Nucleus accumbens (tissue), 56 donors: ENCODE measurements at places on chromosomes 12 and 14.

DNA sequence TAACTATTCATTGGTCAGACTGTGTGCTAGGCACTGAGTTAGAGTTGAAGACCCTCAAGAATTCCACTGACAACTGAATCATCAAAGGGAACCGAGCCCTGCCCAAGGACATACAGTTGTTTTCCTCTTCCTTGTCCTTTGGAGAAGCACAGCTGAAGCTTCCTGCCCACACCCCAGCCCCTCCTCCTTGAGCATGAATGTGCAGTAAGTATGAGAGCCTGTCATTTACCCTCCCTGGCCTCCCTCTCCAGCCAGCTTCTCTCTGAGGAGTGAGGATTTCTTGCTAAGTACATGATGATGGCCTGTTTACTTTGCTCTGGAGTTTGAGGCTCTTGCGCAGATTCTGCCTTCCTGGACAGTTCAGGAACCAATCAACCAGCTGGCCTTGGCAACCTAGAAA is 235.2 kb downstream of the CACNA1C start:
- DNase-seq: no peak

DNA sequence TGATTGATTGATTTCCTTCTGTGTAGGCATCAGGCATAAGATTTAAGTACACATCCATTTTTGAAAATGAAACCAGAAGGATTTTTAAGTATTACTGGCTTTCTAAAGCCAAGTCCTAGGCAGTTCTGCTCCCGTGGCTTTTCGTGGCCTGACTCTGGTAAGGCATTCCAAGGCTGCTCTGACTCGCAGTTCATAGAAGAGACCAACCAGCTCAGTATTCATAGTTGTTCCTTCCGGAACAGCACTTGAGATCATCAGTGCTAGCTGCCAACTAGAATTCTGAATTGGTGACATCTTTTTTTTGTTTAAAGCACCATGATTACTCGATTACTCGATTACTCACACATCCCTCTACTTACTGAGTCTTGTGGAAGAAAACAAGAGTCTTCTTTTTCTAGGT is 25.9 kb downstream of the SUDS3 start:
- no peak for DNase-seq

DNA sequence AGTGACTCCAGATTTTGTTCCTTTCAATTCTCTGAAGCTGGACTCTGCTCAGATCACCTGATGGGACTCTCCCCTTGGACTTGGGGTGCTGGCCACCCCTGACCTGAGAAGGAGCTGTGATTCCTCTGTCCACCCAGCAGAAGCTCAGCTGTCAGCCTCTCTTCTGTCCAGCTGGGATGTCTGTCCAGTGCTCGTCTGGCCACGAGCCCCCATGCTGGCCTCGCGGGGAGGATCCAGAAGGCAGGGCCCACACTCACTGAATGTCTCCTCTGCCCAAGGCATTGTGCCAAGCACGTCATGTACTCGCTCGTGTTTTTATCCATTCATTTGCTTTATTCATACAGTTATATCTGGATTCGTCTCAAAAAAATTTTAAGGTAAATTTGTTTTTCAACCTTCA is 14.2 kb upstream of the SLC24A4 start:
- DNase-seq: no peak

DNA sequence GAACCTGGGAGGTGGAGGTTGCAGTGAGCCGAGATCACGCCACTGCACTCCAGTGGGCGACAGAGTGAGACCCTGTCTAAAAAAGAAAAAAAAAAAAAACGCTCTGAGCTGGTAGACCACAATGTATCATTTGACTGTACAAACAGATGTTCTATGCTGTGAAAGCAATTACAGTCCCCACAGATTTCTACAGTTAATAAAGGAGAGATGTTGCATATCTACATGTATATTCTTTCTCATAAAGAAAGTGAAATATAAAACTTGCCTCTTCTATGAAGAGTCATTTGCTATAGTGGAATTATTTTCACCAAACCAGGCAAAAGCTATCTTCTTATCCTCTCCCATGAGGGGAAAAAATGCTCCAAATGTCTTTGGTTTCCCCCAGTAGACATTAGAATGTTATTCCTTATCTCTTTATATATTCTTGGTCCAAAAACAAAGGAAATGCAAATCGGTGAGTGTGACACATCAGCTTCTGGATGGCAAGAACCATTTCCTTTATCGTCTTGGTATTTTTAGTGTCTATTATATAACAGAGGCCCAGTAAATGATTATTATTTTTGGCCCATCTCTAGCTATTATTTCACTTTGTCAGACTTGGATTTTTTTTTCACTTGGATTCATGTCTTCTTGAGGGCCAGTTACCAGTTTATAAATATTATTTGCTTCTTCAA is 230.4 kb downstream of the SSPN start:
- DNase-seq: no peak

- no peak for DNase-seq
Measured at GRCh38 chr14:69244946-69245345, 15.0 kb upstream of the GALNT16 start.

DNA sequence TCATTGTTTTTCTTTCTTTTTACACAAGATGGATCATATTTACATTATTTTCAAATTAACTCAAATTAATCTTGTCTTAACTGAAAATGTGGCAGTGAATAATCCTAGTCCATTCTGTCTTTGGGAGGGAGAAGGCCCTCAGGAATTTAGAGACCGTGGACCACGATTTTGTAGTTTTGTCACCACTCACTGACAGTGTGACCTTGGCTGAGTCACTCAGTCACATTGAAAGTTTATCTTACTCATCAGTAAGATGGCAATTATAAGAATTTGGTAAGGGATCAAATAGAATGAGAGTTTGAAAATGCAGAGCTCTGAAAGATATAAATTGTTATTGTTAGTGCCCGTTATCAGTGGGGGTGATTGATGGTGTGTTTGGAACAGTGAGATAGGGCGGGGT is 16.4 kb downstream of the FOXJ2 start:
- DNase-seq: no peak

- DNase-seq: no peak
Measured at GRCh38 chr14:89388853-89389252, 28.2 kb downstream of the FOXN3 start.
